ENCODE measurements at places on chromosomes 4 and X.

GRCh38 chr4:47729131-47729680 lies 108.7 kb downstream of the CORIN start:
- no peak for DNase-seq

DNA sequence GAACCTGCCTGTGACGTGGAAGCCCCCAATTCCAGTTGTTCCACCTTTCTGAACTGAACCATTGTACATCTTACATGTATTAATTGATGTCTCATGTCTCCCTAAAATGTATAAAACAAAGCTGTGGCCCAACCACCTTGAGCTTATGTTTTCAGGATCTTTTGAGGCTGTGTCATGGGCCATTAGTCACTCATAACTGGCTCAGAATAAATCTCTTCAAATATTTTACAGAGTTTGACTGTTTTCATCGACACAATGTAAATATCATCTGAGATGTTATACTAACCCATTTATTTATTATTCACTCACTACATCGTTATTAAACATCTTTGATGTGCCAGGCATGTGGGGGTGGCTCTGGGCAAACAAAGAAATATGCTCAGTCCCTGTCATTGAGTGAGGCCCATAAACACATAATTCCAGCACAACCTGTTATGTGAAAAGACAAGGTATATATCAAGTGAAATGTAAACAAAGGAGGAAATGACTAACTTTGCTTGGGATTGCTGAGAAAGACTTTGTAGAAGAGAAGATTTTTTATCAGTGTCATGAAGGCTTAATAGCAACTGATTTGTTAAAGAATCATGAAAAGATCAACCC lies 34.5 kb upstream of the PPM1K start:
- DNase-seq, result no peak

GRCh38 chr4:150673793-150674192 lies 91.8 kb downstream of the MAB21L2 start:
- no peak for DNase-seq

DNA sequence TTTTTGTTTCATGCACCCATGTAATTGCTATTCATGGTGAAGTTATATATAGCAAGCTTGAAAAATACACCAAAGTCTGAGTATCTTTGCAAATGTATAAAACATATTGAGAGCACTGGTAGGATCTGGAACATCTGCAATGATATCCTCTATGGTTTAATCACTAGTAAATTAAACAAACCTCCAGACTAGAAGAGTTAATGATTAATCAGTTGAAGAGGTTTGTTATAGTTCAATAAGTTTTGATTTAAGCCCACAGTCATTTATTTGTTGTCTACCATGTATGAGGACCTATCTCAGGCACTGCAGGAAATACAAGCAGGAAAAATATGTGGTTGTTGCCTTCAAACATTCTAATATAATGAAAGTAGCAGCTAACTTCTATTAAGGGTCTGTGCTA lies 16.5 kb downstream of the CYBB start:
- no peak for DNase-seq

DNA sequence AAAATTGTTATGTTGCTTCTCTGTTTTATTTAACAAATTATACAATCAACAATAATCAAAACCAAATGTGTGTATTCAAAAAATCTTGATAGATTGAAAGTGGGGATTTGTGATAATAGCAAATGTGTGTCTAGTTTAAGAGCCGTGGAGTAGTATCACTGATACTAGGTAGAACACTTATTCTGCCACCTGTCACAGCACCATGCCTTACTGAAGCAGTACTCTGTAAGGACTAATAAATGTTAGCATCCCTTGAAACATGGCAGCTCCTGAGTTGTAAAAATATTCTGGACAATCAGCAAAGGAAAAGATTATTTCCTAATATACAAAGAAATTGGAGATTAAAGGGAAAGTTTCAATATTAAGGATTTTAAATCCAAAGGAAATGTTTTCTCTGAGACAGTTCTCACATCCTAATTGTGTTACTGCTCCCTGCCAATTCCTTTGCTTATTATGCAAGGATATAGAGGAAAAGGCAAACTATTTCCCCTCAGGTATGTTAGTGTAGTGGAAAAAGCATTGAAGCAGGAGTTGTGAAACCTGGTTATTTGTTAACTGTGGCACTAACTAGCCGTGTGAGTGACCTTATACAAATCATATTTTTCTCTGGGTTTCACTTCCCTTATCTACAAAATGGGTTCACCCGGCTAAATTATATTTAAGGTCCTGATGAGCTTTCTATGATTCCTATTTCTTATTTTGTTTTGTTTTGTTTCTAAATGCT lies 303.1 kb downstream of the ARHGAP24 start:
- no peak for DNase-seq

DNA sequence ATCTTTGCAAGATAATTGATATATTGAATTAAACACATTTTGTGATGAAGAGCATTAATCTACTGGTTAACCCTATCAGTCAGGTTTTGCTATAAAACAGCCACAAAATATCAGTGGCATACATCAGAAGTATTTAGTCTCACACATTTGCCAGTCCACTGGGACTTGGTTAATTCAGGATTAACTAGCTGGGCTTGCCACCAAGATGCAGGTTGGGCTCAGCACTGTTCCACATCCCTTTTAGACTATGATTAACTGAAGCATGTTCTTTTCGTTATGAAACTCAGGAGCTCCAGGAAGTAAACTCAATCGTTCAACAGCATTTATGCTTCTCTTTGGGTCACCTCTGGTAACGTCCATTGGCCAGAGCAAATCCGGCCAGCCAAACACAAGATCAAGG lies 538.1 kb upstream of the HS3ST1 start:
- DNase-seq, result no peak

DNA sequence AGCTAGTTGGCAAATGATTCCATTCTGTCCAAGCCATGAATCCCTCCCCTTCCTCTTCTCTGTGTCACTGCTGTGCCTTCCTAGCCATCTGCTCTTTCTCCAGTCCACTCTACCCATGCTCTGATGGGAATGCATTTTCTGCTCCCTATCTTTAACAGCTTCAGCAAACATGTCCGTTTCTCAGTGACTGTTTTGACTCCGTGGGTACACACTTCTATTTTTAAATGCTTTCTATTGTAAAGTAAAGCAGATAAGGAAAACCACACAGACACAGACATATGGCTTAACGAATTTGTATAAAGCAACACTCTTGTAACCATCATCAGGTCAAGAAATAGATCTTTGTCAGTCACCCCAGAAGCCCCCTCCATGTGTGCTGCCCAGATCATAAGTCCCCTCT lies 72.4 kb upstream of the KLHL13 start:
- no peak for DNase-seq

DNA sequence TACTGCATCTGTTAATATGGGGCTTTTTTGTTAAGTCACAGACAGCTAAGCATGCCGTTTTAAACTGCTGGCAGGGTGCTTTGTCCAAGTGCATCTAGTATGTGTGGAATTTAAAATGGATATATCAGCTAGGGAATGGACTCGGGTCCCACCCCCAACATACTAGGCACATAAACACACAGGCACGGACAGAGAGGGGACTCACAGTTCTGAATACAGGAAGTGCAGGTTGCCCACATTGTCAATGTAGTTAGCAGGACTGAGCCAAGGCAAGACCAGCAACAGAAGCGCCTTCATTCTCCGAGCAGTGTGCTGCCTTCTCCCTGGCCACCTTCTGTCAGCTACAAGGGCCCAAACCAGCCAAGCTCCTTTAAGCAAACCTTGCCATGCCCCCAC lies 33.6 kb downstream of the LNX1 start:
- no peak for DNase-seq

- no peak for DNase-seq
Measured at GRCh38 chr4:177348348-177348747, 38.7 kb downstream of the NEIL3 start.

DNA sequence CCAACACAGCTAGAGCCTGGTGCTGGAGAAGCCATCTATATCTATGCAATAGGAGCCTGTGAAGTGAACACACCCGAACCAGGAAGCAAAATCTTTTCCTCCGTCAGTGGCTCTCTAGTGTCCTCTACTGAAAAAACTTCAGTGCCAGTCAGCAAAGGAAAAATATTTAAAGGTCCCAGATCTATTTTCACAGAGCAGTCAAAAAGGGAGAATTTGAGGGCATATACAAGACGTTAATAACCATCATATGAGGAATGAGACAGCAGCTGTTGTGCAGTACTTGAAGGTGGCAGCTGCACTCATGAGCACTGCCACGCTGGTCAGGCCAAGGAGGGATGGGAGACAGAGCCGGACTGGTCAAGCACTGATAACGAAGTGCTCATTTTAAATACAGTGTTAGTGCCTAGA lies 14.4 kb downstream of the MCUB start:
- DNase-seq, result no peak

GRCh38 chr4:189022440-189023035 lies 883.3 kb downstream of the TRIML1 start:
- no peak for DNase-seq

DNA sequence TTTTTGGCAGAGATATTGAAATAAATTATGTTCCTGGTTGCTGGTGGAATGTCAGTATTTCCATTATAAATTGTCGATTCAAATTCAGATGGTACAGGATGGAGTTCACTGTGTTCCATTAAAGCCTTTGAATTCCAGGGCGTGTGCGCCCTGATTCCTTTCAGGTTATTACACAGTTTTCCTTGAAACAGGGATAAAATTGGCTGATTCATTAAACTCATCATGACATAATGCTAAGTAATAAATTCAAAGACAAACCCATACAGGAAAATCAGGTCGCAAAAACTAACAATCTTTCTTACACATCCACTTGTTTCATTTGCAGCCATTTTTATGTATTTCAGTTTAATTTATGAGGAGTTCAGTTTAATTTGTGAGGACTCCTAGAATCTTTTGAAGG lies 51.1 kb downstream of the RWDD4 start:
- DNase-seq, result no peak

GRCh38 chr4:124279741-124280140 lies 432.8 kb downstream of the ANKRD50 start:
- DNase-seq, result no peak

GRCh38 chrX:6778544-6779503 lies 243.9 kb upstream of the VCX3A start:
- no peak for DNase-seq

GRCh38 chrX:1076871-1077651 lies 135.4 kb downstream of the CRLF2 start:
- no peak for DNase-seq

GRCh38 chrX:133085785-133086184 lies 11.1 kb downstream of the USP26 start:
- no peak for DNase-seq

DNA sequence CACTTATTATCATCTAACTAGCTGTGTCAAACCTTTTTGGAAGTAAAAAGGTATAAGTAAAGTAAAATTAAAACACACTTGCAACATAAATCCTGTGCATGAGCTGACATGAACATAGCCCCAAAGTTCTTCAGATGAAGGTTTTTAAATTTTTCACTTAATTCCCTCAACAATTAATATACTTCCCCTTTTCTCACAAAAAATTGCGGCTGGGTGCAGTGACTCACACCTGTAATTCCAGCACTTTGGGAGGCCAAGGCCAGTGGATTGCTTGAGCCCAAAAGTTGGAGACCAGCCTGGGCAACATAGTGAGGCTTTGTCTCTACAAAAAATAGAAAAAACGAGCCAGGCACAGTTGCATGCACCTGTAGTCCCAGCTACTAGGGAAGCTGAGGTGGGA lies 16.8 kb downstream of the RASGEF1B start:
- DNase-seq, result no peak

DNA sequence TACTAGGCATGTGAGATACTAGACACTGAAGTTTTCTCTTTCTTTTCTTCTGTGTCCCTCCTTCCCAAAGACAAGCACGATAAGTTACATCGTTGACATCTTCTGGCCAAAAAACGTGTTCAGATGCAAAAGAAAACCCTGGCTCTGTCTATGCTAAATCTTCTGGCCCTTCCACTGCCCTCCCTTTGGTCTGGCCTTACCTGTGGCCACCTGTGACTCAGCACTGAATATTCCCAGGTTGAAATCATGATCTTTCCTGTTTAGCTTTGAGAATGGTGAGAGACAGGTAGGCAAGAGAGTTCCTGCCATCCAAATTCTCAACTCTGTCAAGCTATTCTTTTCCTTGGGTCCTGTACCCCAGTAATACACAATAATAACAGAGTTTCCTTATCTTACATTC lies 12.3 kb downstream of the CLCN5 start:
- DNase-seq, result no peak

GRCh38 chr4:67151376-67152343 lies 393.6 kb downstream of the CENPC start:
- DNase-seq, result no peak

DNA sequence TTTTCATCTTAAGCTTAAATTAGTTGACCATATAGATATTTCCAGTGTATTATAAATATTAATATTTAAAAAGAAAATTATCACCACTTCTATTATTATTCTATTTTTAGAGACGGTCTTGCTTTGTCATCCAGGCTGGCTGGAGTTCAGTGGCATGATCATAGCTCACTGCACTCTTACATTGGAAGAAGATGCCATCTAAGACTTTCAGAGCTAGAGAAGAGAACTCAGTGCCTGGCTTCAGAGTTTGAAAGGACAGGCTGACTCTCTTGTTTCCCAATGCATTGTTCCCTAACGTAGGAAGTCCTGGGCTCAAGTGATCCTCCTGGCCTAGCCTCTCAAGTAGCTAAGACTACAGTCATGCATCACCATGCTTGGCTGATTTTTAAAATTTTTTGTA lies 75.9 kb downstream of the FIP1L1 start:
- DNase-seq, result no peak

- no peak for DNase-seq
Measured at GRCh38 chrX:76183289-76184049, 10.6 kb downstream of the PBDC1 start.

- DNase-seq, result no peak
Measured at GRCh38 chr4:70640192-70640591, 11.6 kb downstream of the ENAM start.

- no peak for DNase-seq
Measured at GRCh38 chr4:81905971-81906370, 434.3 kb upstream of the RASGEF1B start.

DNA sequence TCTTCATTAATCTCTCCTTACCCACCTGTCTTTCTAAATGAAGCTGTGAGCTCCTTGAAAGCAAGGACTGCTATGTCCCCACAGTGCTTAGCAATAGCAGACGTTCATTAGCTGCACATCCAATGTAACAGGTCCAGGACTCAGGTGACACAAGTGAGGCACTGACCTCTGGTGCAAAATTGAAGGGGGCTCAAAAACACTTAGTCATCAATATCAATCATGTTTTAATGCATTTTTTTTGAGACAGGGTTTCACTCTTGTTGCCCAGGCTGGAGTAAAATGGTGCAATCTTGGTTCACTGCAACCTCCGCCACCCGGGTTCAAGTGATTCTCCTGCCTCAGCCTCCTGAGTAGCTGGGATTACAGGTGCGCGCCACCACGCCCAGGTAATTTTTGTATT lies 56.1 kb upstream of the ADGRG2 start:
- DNase-seq, result no peak

GRCh38 chr4:180391613-180392012 lies 1851.6 kb upstream of the TENM3 start:
- no peak for DNase-seq

DNA sequence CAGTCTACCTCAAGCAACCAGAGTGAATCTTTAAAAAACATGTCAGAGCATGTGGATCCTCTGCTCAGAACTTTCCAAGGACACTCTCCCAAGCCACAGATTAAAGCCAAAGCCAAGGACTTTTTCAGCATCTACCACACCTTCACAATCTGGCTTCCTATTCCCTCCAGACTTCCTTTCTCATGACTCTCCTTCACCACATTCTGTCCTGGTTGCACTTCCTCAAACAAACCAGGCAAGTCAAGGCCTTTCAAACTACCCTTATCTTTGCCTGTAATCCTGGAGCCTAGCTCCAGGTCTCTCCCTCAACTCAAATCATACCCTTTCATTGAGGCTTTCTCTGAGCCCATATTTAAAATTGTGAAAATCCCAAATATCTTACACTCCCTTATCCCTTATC lies 191.6 kb upstream of the GALNTL6 start:
- no peak for DNase-seq
